Epithelial cell of alveolus of lung (primary cell): ENCODE measurements at places on chromosomes 1 and 21. TPM values are rescaled to one million over a fixed set of nuclear protein-coding genes. Genes with fewer than 3 reads are reported as not detected.

Gene C1orf94
- not detected in 2 replicates for total RNA-seq

Gene OR10Z1
- total RNA-seq: not detected in 2 replicates

Gene DISP3
- 0.13 TPM in 1 of 2 replicates, not detected in the other for total RNA-seq

Gene S100A10
- total RNA-seq: 75.2 and 168 TPM in 2 replicates

Gene ANGPTL3
- total RNA-seq: not detected in 2 replicates
